ENCODE measurements at places on chromosomes 13 and 19.

DNA sequence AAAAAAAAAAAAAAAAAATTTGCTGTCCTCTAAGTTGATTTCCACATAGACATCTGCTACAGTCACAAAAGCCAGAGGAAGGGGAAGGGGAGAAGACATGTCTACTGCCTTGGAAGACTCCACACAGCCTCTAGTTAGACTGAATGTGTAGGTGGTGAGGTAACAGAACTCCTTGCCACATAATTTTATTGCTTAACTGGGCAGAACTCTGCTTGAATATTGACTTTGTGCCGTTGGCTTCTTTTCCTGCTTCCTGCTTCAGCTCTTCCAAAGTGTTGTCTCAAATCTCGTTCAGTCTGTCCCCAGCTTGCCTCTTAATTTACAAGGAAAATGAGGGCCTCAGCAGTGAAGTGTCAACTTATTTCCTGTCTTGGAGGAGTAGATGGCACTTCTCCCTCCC is 37.1 kb downstream of the ESD start:
- DNase-seq, result no peak

- DNase-seq, result peak; percentile 5
Observed at GRCh38 chr13:25067064-25067463, 28.9 kb upstream of the PABPC3 start.

GRCh38 chr13:45748941-45749759 is 47.0 kb downstream of the CBY2 start:
- no peak for DNase-seq

- DNase-seq, result no peak
Observed at GRCh38 chr19:10228393-10228792, 2.7 kb downstream of the S1PR2 start.

- DNase-seq, result no peak
Observed at GRCh38 chr13:26983543-26984320, 187.9 kb downstream of the USP12 start.

- DNase-seq, result no peak
Observed at GRCh38 chr19:1402411-1403070, 1.2 kb upstream of the GAMT start.

DNA sequence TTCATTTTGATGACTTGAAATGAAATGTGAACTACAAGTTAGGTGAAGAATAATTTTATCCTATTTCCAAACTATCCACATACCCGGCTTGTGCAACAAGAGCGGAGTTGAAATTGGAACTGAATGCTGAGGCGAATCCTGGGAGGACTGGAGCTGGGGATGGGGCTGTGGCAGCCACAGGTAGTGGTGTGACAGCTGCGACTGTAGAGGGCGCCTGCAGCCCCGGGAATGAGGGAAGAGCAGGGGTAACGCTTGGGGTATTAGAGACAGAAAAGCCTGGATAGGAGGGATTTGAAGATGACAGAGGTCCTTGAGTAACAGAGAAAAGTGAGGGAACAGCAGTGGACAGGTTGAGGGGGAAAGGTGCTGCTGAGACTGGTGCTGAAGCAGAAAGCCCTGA is 22.0 kb upstream of the STOML3 start:
- no peak for DNase-seq

DNA sequence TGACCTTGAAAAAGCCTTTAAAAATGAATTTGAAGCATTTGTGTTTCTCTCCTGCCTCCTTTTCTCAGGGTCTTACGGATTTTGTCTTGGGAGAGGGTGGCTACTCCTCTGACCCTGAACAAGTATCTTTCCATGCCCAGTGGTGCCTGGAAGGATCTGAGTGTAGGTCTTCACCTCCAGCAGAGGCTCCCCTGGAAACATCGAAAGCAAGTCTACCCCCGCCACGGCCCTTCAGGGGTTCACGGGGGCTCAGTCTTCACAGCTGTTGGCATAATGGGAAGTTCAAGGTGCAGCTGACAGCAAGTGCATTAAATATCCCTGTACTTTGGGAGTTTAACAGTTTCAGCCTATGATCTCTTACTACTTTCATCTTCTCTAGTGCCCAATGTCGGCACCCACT is 42.7 kb upstream of the SLC15A1 start:
- DNase-seq, result no peak

GRCh38 chr19:43777163-43777695 is 3.5 kb downstream of the KCNN4 start:
- no peak for DNase-seq

DNA sequence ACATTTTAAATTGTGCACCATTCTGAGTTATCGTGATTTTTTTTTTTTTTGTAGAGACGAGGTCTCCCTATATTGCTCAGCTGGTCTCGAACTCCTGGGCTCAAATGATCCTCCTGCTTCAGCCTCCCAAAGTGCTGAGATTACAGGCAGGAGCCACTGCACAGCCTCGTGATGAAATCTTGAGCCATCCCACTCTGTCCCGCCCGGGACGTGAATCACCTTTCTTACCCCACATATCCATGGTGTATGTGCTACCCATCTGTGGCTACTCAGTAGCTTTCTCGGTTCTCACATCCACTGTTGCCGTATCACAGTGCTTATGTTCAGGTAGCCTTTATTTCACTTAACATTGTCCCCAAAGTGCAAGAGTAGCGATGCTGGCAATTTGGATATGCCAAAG is 26.5 kb downstream of the PAK4 start:
- no peak for DNase-seq

DNA sequence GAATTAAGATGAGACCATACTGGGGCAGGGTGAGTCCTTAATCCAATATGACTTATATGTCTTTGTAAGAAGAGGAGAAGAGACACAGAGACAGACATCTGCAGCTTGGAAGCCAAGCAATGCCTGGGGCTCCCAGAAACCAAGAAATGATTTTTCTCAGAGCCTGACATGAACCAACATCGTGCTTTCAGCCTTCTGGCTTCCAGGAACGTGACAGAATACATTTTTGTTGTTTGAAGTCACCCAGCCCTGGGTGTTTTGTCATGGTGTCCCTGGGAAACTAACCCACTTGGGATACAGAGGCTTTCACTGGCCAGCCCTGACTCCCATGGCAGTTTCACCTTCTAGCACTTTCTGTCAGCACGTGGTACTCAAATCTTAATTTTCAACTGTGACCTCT is 95.3 kb upstream of the SLC10A2 start:
- no peak for DNase-seq

DNA sequence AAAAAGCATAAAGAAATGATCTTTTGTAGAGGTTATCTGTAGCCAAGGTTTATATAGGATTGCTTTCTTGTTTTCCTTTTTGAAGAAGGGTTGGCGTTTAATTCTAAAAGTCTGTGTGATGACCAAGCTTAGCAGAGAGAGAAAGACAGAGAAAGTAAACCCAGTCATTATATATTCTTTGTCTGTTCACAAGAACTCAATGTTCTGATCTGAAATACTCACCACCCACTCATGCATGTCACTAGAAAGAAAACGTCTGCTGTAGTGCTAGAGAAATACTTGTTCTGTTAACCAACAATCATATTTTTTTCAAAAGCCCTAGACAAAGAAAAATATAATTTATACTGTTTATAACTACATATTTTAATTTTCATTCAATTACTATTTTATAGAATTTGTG is 173.7 kb upstream of the SLITRK5 start:
- no peak for DNase-seq

GRCh38 chr13:51234676-51235075 is 12.5 kb downstream of the FAM124A start:
- no peak for DNase-seq

GRCh38 chr13:100827489-100828176 is 153.0 kb upstream of the TMTC4 start:
- no peak for DNase-seq

DNA sequence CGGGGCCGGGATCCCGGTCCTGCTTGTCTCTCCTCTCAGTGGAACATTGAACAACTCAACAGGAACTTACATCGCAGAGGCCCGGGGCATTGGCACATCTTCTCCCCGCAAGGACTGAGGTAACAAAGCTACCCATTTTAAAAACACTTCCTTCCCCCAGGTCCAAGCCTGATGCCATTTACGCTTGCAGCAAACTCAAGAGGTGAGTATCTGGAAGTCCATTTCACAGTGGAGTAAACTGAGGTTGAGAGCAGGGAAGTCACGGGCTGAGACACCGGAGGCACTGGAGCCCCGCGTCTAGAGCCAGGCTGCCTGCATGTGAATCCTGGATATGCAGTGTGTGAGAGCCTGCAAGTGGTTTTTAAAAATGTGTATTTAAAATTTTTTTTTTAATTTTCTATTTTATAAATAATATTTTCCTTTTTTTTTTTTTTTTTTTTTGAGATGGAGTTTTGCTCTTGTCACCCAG is 492 bp upstream of the PGLYRP1 start:
- no peak for DNase-seq

DNA sequence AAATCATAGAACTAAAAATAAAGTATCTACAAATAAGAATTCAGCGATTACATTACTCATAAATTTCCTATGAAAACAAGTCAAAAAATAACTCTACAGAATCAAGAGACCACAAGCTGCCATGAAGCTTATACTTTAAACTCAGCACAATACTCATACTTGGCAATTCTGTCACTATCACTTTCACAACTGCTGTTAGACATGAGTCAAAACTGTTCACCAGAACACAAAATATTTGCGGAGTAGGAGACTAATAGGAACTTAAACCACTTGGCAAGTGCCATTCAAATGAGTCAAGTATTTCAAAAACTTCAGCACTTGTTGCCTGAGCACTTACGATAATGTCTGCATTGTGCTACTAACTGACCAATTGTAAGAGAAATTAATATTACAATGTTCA is 387.8 kb upstream of the GPC6 start:
- DNase-seq, result no peak

GRCh38 chr19:16235811-16236652 is 38.3 kb downstream of the AP1M1 start:
- no peak for DNase-seq

GRCh38 chr19:57165846-57166245 is 1.4 kb downstream of the DUXA start:
- DNase-seq, result no peak

- no peak for DNase-seq
Observed at GRCh38 chr19:5321851-5322681, 18.5 kb downstream of the PTPRS start.

GRCh38 chr19:44644402-44645016 is 799 bp downstream of the PVR start:
- DNase-seq, result peak; percentile 16

DNA sequence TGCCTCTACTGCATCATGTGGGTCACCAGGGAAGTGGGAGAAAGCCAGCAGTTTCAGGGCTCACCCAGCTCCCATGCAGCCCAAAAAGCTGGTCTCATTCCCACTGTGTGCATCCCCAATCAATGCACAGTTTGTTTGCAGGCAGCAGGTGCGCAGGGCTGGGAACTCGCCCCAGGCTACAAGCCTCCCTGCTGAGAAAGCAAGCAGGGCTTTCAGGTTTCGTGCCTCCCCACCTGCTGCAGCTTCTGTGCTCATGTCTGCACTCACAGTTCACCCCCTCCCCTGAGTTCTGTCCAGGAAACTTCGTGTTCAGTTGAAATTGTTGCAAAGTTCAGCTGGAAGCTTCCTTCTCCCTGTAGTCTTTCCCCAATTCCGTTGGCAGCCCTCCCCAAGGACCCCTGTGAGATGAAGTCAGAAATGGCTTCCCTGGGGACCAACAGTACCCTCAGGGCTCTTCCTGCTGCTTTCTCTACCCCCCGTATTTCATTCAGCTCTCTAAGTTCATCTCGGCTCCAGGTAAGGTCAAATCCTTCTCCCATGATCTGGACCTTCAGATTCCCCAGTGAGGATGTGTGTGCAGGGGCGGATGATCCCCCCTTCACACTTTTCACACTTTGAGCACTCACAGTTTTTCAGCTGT is 10.3 kb upstream of the KLK3 start:
- no peak for DNase-seq

DNA sequence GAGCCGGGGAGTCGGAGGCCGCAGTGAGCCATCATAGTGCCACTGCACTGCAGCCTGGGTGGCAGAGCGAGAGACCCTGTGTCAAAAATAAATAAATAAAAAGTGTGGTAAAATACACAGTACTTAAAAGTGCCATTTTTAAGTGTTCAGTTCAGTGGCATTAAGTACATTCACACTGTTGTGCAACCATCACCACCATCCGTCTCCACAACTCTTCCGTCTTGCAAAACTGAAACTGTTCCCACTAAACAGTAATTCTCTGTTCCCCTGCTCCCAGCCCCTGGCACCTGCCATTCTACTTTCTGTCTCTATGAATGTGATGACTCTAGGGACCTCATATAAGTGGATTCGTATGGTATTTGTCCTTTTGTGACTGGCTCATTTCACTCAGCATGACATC is 13.3 kb downstream of the SLC25A42 start:
- no peak for DNase-seq

DNA sequence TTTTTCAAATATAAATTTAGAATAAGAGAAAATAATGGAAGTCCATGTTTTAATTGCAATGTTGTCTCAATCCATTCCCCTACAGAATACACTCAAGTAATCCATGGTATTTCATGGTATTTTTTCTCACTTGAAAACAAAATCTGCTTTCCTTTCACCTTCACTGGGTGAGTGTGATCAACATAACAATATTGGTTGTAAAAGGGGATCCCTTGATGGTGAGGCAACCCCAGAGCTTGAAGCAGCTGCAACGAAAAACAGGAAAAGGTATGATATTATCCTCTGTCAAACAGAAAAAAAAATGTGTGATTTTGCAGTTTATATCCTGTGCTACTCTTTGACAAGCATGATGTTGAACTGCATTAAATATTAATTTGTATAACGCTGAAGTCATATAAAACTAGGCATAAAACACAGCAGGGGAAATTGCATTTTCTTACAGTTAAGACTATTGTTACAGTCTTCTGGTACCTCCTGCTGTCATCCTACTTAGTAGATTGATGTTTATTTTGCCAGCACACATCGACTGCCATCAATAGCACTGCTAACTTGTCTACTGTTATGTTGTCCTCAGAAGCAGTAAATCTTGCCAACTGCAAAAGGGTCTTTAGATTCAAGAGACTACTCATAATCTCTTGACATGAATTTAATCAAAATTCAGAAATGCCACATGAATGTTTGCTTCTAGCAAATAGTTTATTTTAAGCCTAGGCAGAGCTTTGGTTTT is 373.1 kb upstream of the MIR17HG start:
- DNase-seq, result peak; percentile 69

- DNase-seq, result no peak
Observed at GRCh38 chr13:114155320-114155719, 22.9 kb upstream of the RASA3 start.

GRCh38 chr13:104137416-104137815 is 1071.2 kb upstream of the SLC10A2 start:
- no peak for DNase-seq

Data from SHP77 treated with DMSO at 0.1 percent for 48 hours (cell line).